Nucleus accumbens (tissue), 56 donors: ENCODE measurements at places on chromosomes 7 and 10.

DNA sequence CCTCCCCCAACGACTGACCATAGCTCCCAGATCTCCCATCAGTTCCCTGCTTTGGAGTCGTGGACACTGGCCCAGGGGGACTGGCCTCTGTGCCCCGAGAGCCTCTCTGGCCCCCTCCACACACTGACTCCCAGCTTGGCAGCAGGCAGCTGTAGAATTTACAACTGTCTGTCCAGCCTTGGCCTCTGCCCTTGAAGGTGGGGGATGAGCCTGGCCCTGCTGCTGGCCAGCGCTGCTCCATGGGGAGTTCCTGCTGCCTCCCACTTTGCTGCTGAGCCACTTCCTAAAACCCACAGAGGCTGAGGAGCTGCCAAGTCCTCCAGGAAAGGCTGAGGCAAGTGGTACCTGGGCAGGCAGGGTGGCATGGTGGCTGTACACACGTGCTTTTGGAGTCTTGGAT lies 147.1 kb downstream of the WDR11 start:
- no peak for DNase-seq

DNA sequence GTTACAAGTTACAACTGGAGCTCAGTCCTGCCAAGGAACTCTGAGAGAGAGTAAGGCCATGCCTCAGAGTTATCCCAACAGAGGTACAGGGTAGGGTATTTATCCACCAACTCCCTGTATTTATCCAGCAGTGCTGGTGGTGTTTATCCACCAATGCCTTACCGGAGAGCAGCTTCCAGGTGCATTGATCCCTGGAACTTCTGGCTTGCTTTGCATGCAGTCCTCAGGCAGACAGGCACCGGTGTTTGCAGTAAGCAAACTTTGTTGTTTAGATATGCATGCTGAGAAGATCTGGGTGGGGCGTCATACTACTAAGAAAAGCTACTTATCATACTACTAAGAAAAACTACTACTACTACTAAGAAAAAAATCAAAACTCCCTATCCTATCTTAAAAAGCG lies 92.4 kb downstream of the CYP26A1 start:
- no peak for DNase-seq

GRCh38 chr10:7533657-7534479 lies 123.0 kb upstream of the SFMBT2 start:
- no peak for DNase-seq

- DNase-seq = no peak
Measured at GRCh38 chr7:126449611-126450268, 803.0 kb downstream of the GRM8 start.

DNA sequence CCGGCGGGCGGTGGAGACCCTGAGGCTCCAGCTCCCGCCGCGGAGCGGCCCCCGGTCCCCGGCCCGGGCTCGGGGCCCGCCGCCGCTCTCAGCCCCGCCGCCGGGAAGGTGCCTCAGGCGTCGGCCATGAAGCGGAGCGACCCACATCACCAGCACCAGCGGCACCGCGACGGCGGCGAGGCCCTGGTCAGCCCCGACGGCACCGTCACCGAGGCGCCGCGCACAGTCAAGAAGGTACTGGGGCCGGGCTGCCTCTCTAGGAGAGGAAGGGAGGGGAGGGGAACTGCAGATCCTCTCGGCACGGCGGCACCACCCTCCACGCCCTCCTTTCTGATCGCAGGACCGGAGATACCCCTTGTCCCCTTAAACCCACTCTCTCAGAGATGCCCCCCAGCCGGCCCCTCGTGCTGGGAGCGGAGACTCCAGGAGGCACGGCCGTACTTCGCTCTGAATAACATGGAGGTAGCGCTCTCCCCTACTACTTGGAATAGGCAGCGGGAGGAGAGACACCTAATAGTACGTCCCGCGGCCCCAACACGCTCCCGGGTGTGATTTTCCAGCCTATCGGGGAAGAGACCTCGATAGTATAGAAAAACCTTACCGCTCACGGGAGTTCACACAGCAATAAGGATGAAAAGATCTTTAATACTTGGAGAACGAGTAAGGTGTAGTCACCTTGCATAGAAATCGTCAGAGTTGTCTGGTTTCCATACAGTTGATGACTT lies 538 bp downstream of the AHCYL2 start:
- peak; percentile 69 for DNase-seq

DNA sequence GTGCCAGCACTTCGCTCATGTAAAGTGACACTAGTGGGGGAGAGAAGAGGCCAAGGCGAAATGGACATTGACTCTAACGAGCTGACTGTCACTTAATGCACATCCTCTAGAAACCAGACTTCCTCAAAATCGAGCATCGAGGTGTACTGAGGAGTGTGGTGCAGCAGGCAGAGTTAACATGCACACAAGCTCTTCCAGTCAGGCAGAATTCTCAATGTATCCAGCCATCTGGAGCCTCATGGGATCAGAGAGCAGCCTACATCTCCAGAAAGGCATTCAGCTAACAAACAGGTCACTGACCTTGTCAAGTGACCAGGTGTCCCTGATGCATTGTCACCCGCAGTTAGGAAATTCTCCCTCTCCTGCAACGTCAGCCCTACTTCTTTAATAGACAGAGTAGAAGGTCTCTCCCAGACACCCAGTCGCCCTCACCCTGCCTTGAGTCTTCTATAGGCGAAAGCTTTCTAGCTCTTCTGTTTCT lies 259.8 kb upstream of the AOAH start:
- no peak for DNase-seq

DNA sequence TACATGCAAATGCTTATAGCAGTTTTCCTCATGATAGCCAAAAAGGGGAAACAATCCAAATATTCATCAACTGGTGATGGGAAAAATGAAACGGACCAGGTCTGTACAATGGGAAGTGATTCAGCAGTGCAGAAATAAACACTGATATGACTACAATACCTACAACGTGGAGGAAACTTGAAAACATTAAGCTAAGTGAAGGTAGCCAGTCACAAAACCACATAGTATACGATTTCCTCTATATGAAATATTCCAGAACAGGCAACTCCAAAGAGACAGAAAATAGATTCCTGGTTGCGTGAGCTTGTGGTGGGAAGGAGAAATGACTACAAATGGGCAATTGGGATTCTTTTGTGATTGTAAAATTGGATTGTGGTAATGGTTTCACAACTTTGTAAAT lies 263.1 kb upstream of the PITRM1 start:
- no peak for DNase-seq

DNA sequence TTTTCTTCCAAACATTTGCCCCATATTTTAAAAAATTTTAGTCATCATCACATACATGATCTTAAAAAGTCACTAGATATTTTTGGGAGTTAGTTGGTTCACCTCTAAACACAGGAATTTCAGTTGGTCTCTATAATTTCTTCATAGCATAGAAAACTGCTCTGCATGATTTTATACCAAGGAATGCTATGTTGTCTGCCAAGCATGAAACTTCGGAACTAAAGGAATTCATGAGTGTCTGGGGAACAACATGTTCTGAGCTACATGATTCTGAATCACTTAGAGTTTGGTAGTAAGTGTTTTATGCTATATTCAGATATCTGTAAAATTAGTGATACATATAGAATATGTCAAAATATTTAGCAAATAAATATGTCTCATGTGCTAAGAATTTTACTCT lies 957.8 kb downstream of the GATA3 start:
- DNase-seq = no peak

DNA sequence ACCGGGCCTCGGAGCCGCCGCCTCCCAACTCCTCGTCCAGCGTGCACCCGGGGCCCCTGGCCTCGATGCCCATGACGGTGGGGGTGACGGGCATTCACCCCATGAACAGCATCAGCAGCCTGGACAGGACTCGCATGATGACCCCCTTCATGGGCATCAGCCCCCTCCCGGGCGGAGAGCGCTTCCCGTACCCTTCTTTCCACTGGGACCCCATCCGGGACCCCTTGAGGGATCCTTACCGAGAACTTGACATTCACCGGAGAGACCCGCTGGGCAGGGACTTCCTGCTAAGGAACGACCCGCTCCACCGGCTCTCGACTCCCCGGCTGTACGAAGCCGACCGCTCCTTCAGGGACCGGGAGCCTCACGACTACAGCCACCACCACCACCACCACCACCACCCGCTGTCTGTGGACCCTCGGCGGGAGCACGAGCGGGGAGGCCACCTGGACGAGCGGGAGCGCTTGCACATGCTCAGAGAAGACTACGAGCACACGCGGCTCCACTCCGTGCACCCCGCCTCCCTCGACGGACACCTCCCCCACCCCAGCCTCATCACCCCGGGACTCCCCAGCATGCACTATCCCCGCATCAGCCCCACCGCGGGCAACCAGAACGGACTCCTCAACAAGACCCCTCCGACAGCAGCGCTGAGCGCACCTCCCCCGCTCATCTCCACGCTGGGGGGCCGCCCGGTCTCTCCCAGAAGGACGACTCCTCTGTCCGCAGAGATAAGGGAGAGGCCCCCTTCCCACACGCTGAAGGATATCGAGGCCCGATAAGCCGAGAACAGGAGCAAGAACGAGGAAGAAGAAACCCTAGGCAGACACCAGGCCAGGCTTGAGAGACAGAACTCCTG lies 341.5 kb upstream of the GALNT17 start:
- DNase-seq = no peak

DNA sequence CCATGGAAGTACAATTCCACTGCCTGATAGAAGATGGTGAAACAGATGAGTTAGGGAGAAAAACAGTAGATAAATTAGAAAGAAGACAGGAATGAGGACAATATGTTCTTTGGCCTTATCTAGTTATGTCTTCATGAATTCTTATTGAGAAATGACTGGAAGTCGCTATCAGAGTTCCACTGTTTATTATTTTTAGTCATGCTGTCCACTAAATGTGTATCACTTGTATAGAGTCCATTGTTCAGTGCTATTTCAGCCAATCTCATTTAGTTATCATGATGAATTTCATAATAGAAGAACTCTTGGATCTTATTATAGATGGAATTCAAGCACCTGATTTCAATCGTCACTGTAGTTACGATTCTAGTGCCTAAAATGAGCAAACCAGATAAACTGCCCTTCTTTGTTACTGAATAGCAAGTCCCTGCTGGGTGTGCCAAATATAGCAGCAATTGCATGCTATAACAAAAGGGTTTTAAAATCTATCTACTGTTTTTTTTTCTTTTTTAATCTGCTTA lies 177.7 kb upstream of the COL1A2 start:
- no peak for DNase-seq

GRCh38 chr10:34333513-34333912 lies 481.6 kb downstream of the PARD3 start:
- no peak for DNase-seq

GRCh38 chr7:12235970-12236369 lies 24.9 kb downstream of the TMEM106B start:
- DNase-seq = no peak

DNA sequence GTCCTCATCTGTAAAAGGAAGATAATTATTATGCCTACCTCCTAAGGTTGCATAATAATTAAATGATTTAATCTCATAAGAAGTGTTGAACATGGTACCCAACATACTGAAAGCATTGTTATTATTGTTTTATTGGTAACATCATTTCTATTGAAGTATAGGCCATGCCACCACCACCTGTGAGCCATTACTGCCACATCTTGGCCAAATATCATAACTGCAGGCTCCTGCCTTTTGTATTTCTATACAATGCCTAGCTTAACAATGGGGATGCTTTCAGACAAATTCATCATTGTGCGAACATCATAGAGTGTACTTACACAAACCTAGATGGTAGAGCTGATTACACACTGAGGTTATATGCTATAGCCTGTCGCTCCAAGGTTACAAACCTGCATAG lies 61.1 kb upstream of the NPSR1 start:
- no peak for DNase-seq

- peak; percentile 26 for DNase-seq
Measured at GRCh38 chr10:125795128-125795527, 19.5 kb upstream of the MMP21 start.

- DNase-seq = no peak
Measured at GRCh38 chr10:13571541-13571940, 15.2 kb upstream of the PRPF18 start.

DNA sequence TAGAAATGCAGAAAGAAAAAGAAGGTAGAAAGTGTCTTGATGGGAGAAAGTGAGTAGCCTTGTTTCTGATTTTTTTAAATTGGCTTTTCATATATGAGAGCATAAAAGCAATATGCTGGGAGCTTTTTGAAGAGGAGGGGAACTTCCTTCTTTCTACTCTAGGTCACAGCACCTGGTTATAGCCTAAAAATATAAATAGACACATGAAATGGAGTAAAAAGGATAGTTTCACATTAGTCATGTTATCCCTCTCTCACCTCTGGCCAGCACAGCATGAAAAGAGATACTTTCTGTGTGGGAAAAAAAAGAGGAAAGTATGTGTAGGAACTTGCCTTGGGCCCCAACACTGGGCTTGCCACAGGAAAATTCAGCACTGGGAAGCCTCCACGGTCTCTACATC lies 292.2 kb upstream of the ZWINT start:
- DNase-seq = no peak

DNA sequence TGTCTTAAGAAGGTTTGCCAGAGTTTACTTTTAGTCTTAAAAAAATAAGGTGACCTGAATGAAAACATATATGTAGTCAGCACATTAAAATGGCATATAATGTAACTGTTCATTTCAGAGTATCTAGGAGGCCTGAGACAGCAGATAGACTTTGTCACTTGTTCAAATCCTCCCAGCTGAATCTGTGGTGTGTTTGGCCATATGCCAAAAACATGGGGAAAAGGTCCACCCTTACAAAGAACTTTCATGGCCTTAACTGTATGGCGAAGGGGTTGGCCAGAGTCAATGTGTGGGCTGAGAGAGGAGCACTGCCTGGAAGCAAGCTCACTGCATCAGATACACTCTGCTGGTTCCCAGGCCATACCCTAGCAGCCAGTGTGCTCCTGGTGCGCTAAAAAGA lies 113.7 kb downstream of the ALOX5 start:
- no peak for DNase-seq
